Left lung (tissue), 14 donors: ENCODE measurements at places on chromosomes 7 and 10. TPM values are rescaled to one million over a fixed set of nuclear protein-coding genes. Genes with fewer than 3 reads are reported as not detected.

Gene EIF5AL1
- 0.24 TPM for total RNA-seq

GRCh38 chr7:15802425-15802824 lies 115.9 kb upstream of the MEOX2 start:
- peak; percentile 36 for DNase-seq
- no peak overlapping the region for H3K27ac ChIP-seq
- no peaks in the 10 kb centered on the region for H3K4me1 ChIP-seq
- H3K27me3 ChIP-seq: no peaks in the 10 kb centered on the region
- H3K36me3 ChIP-seq: no peaks in the 10 kb centered on the region

DNA sequence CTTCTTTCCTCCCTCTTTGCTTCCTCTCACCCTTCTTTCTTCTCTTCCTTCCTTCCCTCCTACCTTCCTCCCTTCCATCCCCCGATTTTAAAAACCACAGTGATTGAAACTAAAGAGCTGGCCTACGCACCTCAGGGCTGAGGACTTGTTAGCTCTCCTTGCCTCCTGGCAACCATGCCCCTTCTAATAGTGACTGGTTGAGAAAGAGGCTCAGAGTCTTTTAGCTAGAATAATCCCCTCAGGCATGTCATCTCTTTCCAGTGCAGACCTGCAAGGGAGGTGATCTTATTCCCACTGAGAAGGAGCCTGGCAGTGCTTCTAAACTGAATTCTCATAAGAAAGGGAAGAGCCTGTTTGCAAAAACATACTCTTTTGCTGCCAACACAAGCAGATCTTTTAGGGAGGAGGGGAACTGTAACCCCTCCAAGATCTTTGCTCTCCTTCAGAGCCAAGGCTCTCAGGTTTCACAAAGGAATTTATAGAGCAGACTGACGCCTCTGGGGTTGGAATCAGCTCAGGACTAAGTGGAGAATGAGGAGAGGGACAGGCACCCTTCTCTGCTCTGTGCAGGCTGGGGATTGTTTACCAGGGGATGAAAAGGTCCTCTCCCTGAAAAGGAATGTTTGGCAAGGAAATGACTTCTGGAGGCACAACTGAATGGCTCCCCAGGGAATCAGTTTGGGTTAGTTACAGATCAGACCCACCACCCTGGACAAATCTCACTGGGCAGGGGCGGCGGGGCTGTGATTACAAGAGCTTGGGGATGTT lies 9.4 kb upstream of the ANKRD1 start:
- no peak overlapping the region for H3K4me3 ChIP-seq
- H3K4me1 ChIP-seq: peaks cover 16% of the 10 kb centered on the region
- no peaks in the 10 kb centered on the region for H3K27me3 ChIP-seq
- no peak for DNase-seq

- no peak overlapping the region for H3K27ac ChIP-seq
- no peak for DNase-seq
- no peaks in the 10 kb centered on the region for H3K27me3 ChIP-seq
These were observed 46.9 kb upstream of the GPAM start for GRCh38 chr10:112230325-112230988.

- no peaks in the 10 kb centered on the region for H3K4me1 ChIP-seq
- H3K27me3 ChIP-seq: no peaks in the 10 kb centered on the region
- DNase-seq: no peak
These were observed 33.3 kb upstream of the TM9SF3 start for GRCh38 chr10:96619796-96620773.
